ENCODE measurements at places on chromosomes 6 and 20.

GRCh38 chr6:43933148-43933885 is 163.3 kb downstream of the VEGFA start:
- DNase-seq = no peak

GRCh38 chr6:154258064-154258757 is 98.4 kb downstream of the IPCEF1 start:
- no peak for DNase-seq

GRCh38 chr6:157832250-157832967 is 9.4 kb downstream of the SNX9 start:
- no peak for DNase-seq

- no peak for DNase-seq
Measured at GRCh38 chr6:134065706-134066105, 13.3 kb upstream of the SLC2A12 start.

GRCh38 chr6:63149730-63150129 is 61.5 kb upstream of the FKBP1C start:
- no peak for DNase-seq

GRCh38 chr6:56482525-56482924 is 160.2 kb downstream of the DST start:
- no peak for DNase-seq

DNA sequence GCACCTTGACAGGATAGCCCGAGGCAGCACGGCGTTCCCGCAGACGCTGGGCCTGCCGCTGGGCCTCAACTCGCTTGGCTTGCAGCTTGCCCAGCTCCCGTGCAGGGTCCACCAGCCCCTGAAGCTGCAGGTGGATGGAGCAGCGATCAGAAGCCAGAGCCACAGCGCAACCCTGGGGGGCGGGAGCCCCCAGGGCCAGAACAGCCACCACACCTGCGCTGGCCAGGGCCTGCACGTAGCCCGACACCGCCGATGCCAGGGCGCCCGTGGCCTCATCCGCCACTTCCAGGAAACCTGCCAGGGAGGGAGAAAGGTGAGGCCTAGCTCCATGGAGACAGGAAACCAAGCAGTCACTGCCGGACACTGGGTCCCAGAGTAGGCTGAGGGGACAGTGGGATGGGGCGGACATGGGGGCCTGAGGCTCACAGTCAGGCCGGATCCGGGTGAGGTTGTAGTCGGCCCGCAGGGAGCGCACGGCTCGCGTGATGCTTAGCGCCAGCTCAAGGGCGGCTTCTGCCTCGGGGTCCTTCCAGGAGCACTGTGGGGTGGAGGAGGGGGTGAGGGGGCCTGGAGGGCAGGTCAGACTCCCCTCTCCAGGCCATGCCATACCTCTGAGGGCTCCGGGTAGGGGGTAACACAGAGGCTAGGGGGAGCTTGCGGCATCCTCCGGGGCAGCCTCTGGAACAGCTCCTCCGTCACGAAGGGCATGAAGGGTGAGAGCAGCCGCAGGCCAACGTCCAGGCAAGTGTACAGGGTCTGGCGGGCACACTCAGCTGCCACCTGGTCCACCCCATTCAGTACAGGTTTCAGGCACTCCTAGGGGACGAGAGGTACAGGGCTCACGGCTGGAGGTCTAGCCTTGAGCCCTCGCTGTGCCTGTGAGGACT is 2.1 kb upstream of the VWA7 start:
- no peak for DNase-seq

- DNase-seq = no peak
Measured at GRCh38 chr6:27837625-27838057, 74.6 kb downstream of the OR2B2 start.

GRCh38 chr6:164531736-164532135 is 777.7 kb downstream of the C6orf118 start:
- DNase-seq = no peak

DNA sequence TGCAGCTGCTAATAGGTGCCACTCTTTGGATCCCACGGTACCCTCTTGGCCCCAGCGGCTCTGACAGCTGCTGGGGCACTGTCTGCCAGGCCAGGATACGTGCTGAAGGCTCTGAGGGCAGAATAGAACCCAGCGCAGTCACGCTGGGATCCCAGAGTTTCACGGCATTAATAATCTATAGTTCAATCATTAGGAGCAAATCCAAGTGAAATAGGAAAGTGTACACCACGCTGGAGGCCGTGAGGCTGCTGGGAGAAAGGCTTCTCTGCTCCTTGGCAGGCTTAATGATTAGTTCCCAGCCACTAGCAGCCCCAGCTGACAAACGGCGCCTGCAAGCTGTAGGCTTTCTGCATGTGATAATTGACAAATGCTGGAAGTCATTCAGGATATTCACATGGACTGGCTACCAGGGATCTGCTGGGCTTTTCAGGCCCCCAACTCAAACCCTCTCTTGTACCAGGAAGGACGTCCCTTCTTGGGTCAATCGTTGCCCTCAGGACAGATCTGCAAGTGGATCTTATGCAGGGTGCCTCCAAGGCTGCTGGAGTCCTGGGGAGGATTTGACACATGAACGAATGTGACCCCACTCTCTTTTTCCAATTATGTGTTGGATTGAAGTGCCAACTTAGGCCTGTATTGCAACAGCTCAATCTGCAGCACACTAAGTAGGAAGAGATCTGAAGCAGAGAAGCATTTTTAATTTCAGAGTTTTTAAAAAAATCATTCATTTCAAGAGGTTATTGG is 50.1 kb upstream of the INSM1 start:
- DNase-seq = no peak

DNA sequence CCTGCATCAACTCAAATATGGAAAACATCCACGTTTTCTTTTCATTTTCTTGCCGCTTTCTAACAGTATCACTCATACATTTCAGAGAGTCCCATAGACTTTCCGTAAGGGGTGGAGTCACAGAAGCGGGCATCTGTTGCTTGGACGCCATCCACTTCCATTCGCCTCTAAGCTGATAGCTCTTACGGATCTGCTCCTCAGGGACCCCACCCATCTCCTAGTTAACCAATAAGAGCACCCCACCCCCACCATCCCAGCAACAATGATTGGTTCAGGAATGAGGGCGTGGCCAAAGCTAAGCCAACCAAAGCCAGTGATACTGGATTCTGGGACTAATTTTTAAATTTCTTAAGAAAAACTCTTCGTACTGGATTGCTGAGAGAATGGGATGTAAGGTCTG is 42.4 kb downstream of the SLC2A10 start:
- no peak for DNase-seq

DNA sequence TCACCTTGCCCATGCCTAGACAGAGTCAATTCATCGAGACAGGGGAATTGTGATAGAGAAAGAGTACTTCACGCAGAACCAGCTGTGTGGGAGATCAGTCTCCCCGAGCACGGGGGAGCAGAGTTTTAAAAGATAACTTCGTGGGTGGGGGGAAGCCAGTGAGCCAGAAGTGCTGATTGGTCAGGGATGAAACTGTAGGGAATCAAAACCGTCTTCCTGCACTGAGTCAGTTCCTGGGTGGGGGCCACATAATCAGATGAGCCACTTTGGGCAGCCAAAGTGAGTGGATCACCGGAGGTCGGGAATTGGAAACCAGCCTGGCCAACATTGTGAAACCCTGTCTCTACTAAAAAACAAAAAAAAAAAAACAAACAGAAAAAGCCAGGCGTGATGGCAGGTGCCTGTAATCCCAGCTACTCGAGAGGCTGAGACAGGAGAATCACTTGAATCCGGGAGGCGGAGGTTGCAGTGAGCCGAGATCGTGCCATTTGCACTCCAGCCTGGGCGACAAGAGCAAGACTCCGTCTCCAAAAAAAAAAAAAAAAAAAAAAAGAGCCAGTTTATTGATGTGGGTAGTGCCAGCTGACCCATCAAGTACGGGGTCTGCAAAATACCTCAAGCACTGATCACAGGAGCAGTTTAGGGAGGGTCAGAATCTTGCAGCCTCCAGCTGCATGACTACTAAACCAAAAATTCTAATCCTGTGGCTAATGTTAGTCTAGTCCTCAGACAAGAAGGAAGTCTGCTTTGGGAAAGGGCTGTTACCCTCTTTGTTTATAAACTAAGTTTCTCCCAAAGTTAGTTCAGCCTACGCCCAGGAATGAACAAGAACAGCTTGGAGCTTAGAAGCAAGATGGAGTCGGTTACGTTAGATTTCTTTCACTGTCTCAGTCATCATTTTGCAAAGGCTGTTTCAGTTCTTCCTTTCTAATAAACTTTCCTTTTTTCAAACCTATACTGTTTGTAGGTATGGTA is 3.9 kb upstream of the TRIM39 start:
- DNase-seq = no peak

DNA sequence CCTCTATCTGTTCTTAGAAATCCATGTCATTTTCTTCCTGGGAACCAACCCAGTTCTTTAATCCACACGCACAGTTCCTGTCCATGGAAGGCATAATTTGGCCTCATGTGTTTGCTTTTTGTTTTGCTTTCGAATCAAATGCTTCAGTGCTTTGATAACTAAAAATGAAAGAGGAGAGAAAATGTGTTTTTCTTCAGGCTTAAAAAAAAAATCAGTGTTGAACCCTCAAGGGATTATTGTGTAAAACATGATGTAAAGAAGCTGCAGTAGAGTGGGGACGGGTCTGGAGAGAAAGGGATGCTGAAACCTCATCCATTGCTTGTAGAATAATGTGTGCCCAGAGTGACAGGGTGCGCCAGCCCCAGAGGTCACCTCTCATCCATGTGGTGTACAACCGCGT is 197.5 kb upstream of the JARID2 start:
- DNase-seq = no peak

DNA sequence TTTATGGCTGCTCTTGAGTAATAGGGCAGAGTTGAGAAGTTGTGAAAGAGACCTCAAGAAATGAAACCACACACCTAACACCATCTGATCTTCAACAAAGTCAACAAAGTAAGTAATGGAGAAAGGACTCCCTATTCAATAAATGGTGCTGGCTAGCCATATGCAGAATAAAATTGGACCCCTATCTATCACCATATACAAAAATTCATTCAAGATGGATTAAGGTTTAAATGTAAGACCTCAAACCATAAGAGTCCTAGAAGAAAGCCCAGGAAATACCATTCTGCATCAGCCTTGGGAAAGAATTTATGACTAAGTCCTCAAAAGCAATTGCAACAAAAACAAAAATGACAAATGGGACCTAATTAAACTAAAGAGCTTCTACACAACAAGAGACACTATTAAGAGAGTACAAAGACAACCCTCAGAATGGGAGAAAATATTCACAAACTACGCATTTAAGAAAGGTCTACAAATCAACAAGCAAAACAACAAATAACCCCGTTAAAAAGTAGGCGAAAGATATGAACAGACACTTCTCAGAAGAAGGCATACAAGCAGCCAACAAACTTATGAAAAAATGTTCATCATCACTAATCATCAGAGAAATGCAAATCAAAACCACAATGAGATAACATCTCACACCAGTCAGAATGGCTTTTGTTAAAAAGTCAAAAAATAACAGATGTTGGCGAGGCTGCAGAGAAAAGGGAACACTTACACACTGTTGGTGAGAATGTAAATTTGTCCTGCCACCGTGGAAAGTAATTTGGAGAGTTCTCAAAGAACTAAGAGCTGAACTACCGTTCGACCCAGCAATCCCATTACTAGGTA is 4.0 kb downstream of the MAP3K5 start:
- no peak for DNase-seq

DNA sequence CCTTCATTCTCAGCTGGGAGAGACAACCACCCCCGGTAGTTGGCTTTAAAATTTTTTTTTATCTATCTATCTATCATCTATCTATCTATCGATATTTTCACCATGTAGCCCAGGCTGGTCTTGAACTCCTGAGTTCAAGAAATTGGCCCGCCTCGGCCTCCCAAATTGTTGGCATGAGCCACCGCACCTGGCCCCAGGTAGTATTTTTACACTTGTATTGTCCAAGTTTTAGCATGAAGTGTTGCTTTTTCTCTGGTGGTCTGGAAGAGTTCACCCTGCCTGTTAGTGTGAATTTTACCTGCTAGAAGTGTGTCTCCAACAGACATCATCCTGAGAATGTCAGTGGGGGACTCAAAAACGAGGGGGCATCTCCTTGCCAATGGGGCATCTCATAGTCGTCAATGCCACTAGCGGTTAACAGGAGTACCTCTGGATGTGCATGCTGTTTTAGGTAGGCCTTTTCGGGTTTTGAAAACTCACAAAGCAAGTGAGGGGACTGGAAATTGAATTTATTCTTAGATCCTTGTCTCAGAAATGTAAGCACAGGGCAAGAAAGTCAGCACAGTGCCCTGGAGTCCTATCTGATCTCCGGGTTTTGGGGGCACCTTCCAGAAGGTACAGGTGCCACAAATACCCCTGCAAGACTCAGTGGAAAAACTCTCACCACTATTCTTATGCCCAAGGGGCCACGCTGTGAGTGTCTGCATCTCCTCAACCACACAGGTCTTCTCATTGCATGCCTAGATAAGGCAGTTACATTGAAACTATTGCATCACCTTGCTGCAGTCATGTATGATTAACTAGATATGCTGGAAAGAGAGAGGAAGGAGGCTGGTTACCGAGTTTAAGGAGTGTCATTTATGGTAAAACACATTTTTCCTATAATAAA is 37.1 kb downstream of the TNFAIP3 start:
- no peak for DNase-seq

- DNase-seq = no peak
Measured at GRCh38 chr6:155417454-155417853, 38.2 kb downstream of the NOX3 start.

- no peak for DNase-seq
Measured at GRCh38 chr20:36463212-36464061, 77.9 kb upstream of the MYL9 start.

GRCh38 chr6:144651234-144651633 is 366.1 kb downstream of the UTRN start:
- no peak for DNase-seq

GRCh38 chr6:22444330-22444729 is 125.0 kb upstream of the HDGFL1 start:
- DNase-seq = no peak

GRCh38 chr6:90440586-90441283 is 144.1 kb upstream of the BACH2 start:
- DNase-seq = no peak

GRCh38 chr20:4082406-4083097 is 67.2 kb upstream of the RNF24 start:
- DNase-seq = no peak

Data from NCI-H187 (cell line).